ENCODE measurements at places on chromosomes 2 and 18.

- peaks cover 14% of the 10 kb centered on the region for H3K36me3 ChIP-seq
- H3K27me3 ChIP-seq = no peaks in the 10 kb centered on the region
- no peak overlapping the region for H3K4me3 ChIP-seq
- H3K4me1 ChIP-seq = peaks cover 9% of the 10 kb centered on the region
Measured at GRCh38 chr18:66694852-66695251, 91.0 kb upstream of the CDH19 start.

GRCh38 chr2:232891621-232892071 is 21.6 kb downstream of the SNORC start:
- peaks cover 6% of the 10 kb centered on the region for H3K27me3 ChIP-seq
- no peak overlapping the region for H3K4me3 ChIP-seq
- DNase-seq = no peak
- no peak overlapping the region for H3K27ac ChIP-seq
- peaks cover 24% of the 10 kb centered on the region for H3K4me1 ChIP-seq
- no peaks in the 10 kb centered on the region for H3K36me3 ChIP-seq

GRCh38 chr2:105873721-105874120 is 129.0 kb downstream of the NCK2 start:
- H3K27ac ChIP-seq = no peak overlapping the region
- peaks cover 35% of the 10 kb centered on the region for H3K4me1 ChIP-seq
- H3K27me3 ChIP-seq = no peaks in the 10 kb centered on the region
- no peak for DNase-seq

GRCh38 chr18:5630057-5630899 is 86.5 kb upstream of the EPB41L3 start:
- H3K36me3 ChIP-seq = no peaks in the 10 kb centered on the region
- peaks cover 8% of the 10 kb centered on the region for H3K4me1 ChIP-seq
- H3K4me3 ChIP-seq = peak overlapping the region; percentile 87
- DNase-seq = peak; percentile 69
- H3K27me3 ChIP-seq = peaks cover 53% of the 10 kb centered on the region

GRCh38 chr2:177588671-177589070 is 196.1 kb downstream of the AGPS start:
- peaks cover 10% of the 10 kb centered on the region for H3K4me1 ChIP-seq
- H3K36me3 ChIP-seq = no peaks in the 10 kb centered on the region
- no peak overlapping the region for H3K4me3 ChIP-seq
- DNase-seq = no peak
- no peaks in the 10 kb centered on the region for H3K27me3 ChIP-seq
- H3K27ac ChIP-seq = no peak overlapping the region

DNA sequence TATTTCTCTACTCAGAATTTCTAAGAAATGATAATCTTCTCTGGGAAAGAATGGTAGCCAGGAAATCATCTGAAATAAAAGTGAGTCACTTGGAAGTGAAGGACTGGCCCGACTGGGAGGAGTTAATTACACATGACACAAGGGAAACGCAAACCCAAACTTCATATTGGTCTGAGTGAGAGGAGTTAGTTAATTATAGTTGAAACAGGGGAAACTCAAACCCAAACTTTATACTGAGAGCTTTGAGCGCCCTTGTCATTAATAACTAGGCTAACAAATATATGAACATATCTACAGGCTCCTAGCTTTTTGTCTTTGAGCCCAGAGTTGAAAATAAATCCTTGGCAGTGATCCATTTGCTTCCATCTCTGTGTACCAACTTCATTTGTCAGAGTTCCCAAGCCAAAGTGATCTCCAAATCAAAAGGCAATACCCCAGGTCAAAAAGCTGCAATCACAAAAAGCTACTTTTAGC is 187.8 kb upstream of the COL3A1 start:
- DNase-seq = no peak
- H3K4me3 ChIP-seq = no peak overlapping the region
- H3K27me3 ChIP-seq = no peaks in the 10 kb centered on the region
- H3K4me1 ChIP-seq = peaks cover 5% of the 10 kb centered on the region
- H3K27ac ChIP-seq = no peak overlapping the region

GRCh38 chr2:105325389-105325963 is 4.1 kb downstream of the TGFBRAP1 start:
- no peaks in the 10 kb centered on the region for H3K36me3 ChIP-seq
- no peak overlapping the region for H3K4me3 ChIP-seq
- no peaks in the 10 kb centered on the region for H3K27me3 ChIP-seq
- peaks cover 24% of the 10 kb centered on the region for H3K4me1 ChIP-seq

DNA sequence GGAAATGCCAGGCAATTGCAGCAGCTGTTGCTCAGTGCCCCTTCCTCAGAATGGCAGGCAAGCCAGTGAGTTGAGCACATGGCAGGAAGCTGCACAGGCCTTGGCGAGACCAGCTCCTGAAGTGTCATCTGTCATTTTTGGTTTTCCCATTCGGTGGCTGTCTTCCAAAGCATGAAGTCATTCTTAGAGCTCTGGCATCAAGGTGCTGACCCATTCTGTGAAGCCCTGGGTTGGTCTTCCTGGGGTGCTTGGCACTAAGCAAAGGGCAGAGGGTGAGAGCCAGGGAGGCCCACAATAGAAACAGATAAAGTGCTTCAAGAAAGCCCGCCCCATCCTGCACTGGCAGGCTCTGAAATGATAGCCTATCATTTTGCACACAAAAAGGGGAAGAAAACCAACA is 150.5 kb downstream of the VAPA start:
- no peak for DNase-seq
- H3K4me1 ChIP-seq = peaks cover 39% of the 10 kb centered on the region
- no peaks in the 10 kb centered on the region for H3K27me3 ChIP-seq
- no peak overlapping the region for H3K4me3 ChIP-seq

- peaks cover 4% of the 10 kb centered on the region for H3K4me1 ChIP-seq
- peaks cover 4% of the 10 kb centered on the region for H3K27me3 ChIP-seq
- no peak for DNase-seq
- H3K27ac ChIP-seq = no peak overlapping the region
- H3K36me3 ChIP-seq = no peaks in the 10 kb centered on the region
Measured at GRCh38 chr2:100244881-100245605, 77.3 kb downstream of the LONRF2 start.

DNA sequence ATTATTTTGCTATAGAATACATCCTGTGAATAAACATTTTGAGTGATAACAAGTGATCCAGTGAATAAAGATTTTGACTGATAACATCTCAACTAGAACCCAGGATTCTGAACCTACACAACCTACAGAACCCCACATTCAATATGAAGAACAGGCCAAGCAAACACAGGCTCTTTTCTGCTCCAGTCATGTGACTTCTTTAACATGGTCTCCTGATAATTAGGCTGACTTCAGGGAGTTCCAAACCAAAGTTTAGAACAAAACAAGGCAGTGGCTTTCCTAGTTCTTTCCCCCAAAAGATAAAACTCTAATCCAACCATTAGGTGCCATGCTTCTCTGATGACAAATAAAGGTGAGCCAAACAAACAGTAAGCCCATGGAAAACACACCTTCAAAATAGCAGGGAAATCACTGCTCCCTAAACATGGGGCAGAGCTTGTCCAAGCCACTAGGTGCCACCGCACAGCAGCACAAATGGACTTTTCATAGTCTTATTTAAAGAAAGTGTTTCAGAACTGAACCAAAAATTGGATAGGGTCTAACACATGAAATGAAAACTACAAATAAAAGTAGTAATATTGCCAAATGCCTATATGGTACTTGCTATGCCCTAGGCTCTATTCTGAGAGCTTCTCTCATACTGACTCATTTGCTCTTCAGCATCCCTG is 95.3 kb downstream of the EVA1A start:
- no peak for DNase-seq
- H3K4me3 ChIP-seq = no peak overlapping the region
- H3K4me1 ChIP-seq = peaks cover 14% of the 10 kb centered on the region
- H3K36me3 ChIP-seq = no peaks in the 10 kb centered on the region

DNA sequence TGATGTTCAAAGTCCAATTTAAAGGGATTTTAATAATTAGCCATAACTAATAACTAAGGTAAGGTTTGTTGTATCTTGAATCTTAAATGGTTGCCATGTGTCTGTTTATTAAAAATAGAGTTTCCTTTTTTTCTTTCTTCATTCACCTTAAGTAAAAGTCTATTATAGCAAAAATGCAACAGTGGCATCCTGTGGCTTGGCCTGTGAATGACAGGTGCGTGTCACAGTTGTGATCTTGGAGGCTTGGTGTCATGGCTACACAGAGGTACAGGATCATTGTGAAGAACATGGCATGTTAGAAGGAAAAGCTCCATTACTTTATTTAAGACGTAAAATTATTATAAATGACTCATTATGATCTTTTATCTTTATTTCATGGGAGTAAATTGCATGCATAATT is 246.1 kb downstream of the BCL2 start:
- no peak overlapping the region for H3K27ac ChIP-seq
- no peaks in the 10 kb centered on the region for H3K27me3 ChIP-seq
- no peak for DNase-seq
- H3K4me3 ChIP-seq = no peak overlapping the region

GRCh38 chr2:96095116-96095636 is 21.2 kb downstream of the ADRA2B start:
- H3K4me3 ChIP-seq = no peak overlapping the region
- no peaks in the 10 kb centered on the region for H3K36me3 ChIP-seq
- DNase-seq = no peak
- H3K27me3 ChIP-seq = no peaks in the 10 kb centered on the region

GRCh38 chr2:188604579-188604978 is 312.9 kb downstream of the GULP1 start:
- no peak overlapping the region for H3K4me3 ChIP-seq
- H3K36me3 ChIP-seq = peaks cover 11% of the 10 kb centered on the region
- H3K27ac ChIP-seq = no peak overlapping the region
- no peaks in the 10 kb centered on the region for H3K27me3 ChIP-seq
- no peak for DNase-seq

GRCh38 chr2:71528749-71529148 is 75.4 kb downstream of the DYSF start:
- H3K36me3 ChIP-seq = no peaks in the 10 kb centered on the region
- no peak overlapping the region for H3K27ac ChIP-seq
- DNase-seq = no peak
- H3K4me1 ChIP-seq = no peaks in the 10 kb centered on the region
- peaks cover 16% of the 10 kb centered on the region for H3K27me3 ChIP-seq

DNA sequence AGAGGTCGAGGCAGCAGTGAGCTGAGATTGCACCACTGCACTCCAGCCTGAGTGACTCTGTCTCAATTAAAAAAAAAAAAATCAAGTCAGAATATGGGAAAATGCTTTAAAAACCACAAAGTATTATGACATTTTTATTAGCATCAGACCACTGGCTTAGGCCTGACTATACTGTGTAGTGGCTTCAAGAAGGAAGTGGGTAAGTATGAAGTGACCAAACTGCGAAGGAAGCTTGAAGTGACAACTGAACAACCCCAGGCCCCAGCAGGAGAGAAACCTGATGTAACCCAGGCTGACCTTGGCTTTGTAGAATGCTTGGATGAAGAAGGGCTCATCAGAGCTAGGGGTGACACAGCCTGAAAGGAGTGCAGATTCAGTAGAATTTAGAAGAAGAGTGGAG is 21.4 kb upstream of the HAAO start:
- peaks cover 9% of the 10 kb centered on the region for H3K27me3 ChIP-seq
- peaks cover 17% of the 10 kb centered on the region for H3K36me3 ChIP-seq
- no peak overlapping the region for H3K27ac ChIP-seq
- no peak for DNase-seq
- H3K4me1 ChIP-seq = peaks cover 23% of the 10 kb centered on the region

DNA sequence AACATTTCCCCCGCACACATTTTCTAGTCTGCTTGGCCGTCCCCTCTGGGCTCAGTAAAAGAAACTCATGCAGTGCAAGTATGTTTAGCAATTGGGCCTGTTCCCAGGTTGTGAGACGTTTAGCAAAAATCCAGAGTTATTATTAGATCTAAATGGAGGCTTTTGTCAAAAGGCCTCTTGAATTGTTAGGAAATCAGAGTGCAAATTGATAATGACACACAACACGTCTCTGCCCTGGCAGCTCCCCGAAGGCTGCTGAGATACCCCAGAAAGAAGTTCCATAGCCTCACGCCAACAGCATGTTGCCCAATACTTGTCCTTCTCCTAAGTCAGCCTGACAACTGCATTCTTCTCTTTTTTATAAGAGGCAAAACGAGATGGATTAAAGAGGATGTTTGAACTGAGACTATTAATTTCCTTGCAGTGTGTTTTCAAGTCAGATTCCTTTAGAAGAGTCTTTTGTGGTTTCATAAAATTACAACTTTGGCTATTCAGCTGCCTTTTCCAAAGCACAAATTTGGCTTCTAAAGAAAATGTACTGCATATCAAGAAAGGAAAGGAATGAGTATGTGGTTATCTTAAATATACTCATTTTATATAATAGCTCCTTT is 202.2 kb downstream of the TRIB2 start:
- DNase-seq = no peak

GRCh38 chr2:47890711-47891368 is 15.5 kb downstream of the FBXO11 start:
- peaks cover 27% of the 10 kb centered on the region for H3K4me1 ChIP-seq
- H3K27ac ChIP-seq = no peak overlapping the region
- no peak overlapping the region for H3K4me3 ChIP-seq
- DNase-seq = no peak
- peaks cover under 1% of the 10 kb centered on the region for H3K36me3 ChIP-seq
- no peaks in the 10 kb centered on the region for H3K27me3 ChIP-seq

GRCh38 chr2:137252934-137253333 is 487.6 kb downstream of the THSD7B start:
- peaks cover 19% of the 10 kb centered on the region for H3K27me3 ChIP-seq
- no peak overlapping the region for H3K4me3 ChIP-seq
- no peak for DNase-seq
- no peak overlapping the region for H3K27ac ChIP-seq
- no peaks in the 10 kb centered on the region for H3K36me3 ChIP-seq
- no peaks in the 10 kb centered on the region for H3K4me1 ChIP-seq

- H3K36me3 ChIP-seq = peaks cover 5% of the 10 kb centered on the region
- no peak overlapping the region for H3K4me3 ChIP-seq
- no peak for DNase-seq
- H3K4me1 ChIP-seq = no peaks in the 10 kb centered on the region
Measured at GRCh38 chr2:134623796-134624195, 95.0 kb downstream of the TMEM163 start.

- DNase-seq = no peak
- H3K27me3 ChIP-seq = no peaks in the 10 kb centered on the region
- H3K27ac ChIP-seq = no peak overlapping the region
- H3K4me1 ChIP-seq = peaks cover 23% of the 10 kb centered on the region
- H3K36me3 ChIP-seq = peaks cover 3% of the 10 kb centered on the region
Measured at GRCh38 chr18:35526495-35527059, 28.8 kb upstream of the INO80C start.

GRCh38 chr2:10220902-10221391 is 81.8 kb upstream of the HPCAL1 start:
- DNase-seq = no peak
- H3K27ac ChIP-seq = peak overlapping the region; percentile 57
- no peaks in the 10 kb centered on the region for H3K27me3 ChIP-seq
- no peaks in the 10 kb centered on the region for H3K36me3 ChIP-seq
- peaks cover 63% of the 10 kb centered on the region for H3K4me1 ChIP-seq
- no peak overlapping the region for H3K4me3 ChIP-seq
